ENCODE measurements at places on chromosomes 12 and 14.

DNA sequence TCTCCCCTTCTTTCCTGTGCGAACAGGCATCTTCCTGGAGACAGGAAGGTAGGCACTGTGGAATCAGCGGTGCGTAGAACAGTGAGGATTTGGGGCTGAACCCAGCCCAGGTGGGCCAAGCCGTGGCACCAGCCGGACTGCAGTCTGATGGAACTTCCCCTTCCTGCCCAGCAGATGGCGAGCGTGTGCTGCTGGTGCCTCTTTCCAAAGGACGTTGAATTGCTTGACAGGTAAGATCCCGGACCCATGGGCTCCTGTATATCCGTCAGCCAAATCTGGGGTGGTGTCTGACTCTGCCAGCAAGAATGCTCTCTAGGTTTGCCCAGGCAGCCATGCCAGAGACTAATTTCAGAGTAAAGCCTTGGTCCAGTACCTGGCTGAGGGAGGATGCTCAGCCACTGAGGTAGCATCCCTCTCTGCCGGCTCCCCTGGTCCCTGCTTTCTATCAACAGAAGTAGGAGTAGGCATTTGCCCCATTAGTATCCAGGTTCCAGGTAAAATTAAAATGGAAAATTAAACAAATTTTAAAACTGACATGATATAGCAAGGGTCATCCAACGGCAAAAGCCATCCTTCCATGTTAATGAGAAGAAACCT is 21.1 kb upstream of the KCNA5 start:
- DNase-seq: peak; percentile 79

- no peak for DNase-seq
Observed at GRCh38 chr14:79670811-79671210, 540.5 kb downstream of the DIO2 start.

DNA sequence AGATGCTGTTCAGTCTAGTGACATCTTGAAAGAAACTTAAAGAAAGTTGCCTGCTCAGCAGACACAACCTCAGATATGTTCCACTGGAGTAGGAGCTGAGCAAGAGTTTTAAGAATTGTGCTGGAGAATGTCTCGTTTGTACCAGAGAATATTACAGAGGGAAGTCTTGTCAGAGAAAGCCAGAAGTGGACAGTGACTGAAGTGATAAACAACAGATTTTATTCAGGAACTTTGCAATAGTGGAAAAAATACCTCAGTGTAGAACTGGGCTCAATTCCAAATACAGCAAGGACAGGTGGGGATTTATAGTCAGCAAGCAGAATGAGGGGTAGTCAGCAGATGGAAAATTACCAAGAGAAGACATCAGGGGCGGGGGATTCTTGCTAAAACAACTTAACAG is 18.6 kb downstream of the ZDHHC17 start:
- no peak for DNase-seq

- DNase-seq: no peak
Observed at GRCh38 chr12:116196752-116197718, 80.5 kb downstream of the MED13L start.

All from GM20000 (cell line).